ENCODE measurements at places on chromosomes 2 and 18.

GRCh38 chr2:132883430-132883829 lies 213.4 kb upstream of the LYPD1 start:
- DNase-seq, result no peak

DNA sequence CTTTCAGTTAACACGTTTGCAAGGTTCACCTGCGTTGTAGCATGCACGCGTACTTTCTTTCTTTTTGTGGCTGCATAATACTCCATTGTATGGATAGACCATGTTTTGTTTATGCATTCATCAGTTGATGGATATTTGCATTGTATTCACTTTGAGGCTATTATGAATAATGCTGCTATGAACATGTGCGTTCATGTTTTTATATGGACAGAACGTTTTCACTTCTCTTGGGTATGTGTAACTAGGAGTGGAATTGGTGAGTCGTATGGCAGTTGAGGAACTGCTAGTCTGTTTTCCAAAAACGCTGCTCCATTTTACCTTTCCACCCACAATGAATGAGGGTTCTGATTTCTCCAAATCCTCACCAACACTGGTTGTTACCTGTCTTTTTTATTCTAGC lies 244.3 kb downstream of the GLI2 start:
- DNase-seq, result no peak

GRCh38 chr2:65622499-65622898 lies 190.1 kb upstream of the SPRED2 start:
- no peak for DNase-seq

GRCh38 chr2:134233728-134234136 lies 20.1 kb upstream of the MGAT5 start:
- DNase-seq, result no peak

GRCh38 chr2:219545295-219545942 lies 1.6 kb downstream of the TMEM198 start:
- DNase-seq, result no peak

DNA sequence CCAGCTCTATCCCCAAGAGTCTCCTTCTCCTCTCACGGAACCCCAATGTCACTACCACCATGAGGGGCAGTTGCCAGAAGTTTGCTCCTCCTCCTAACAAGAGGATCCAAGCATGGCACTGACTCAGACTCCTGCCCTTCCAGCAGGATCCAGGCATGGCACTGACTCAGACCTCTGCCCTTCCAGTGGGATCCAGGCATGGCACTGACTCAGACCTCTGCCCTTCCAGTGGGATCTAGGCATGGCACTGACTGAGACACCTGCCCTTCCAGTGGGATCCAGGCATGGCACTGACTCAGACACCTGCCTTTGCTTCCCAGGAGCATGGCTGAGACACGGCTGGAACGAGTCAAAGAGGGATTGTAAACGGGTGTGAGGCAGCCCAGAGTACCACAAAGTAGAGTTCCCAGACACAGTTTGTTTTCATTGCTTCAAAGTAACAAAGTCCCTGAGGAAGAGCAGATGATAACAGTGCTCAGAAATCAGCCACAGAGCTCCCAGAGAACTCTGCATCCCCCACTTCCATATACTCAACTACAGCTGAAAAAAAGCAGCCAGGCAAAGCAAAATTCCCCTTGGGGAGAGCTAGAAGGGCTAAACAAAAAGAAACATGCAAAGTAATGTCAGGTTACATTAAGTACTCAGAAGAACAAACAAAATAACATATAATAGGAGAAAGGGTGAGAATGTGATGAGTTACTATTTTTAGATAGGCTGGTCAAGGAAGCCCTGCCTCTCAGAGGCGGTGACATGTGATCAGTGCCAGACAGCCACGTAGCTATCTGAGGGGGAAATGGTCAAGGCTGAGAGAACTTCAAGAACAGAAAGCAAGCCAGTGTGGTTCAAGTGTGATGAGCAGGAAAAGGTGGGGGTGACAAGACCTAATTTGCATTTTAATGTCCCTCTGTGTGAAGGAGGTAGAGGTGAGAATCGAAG lies 3.0 kb downstream of the BUB1 start:
- DNase-seq, result peak; percentile 91

- no peak for DNase-seq
Observed at GRCh38 chr18:25062720-25063119, 289.2 kb downstream of the ZNF521 start.

- DNase-seq, result no peak
Observed at GRCh38 chr2:114024326-114024725, 134.4 kb downstream of the ACTR3 start.

GRCh38 chr2:238942080-238942725 lies 94.3 kb downstream of the TWIST2 start:
- no peak for DNase-seq

GRCh38 chr2:147460155-147460554 lies 384.7 kb upstream of the ACVR2A start:
- no peak for DNase-seq

DNA sequence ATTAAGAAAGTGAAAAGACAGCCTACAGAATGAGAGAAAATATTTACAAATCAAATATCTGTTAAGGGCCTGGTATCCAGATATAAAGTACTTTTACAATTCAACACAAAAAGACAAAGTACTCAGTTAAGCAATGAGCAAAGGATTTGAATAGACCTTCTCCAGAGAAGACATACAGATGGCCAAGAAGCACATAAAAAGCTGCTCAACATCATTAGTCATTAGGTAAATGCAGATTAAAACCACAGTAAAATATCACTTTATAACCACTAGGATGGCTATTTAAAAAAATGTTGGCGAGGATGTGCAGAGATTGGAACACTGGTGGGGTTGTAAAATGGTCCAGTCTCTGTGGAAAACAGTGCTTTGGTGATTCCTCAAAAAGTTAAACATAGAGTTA lies 38.9 kb downstream of the RAB31 start:
- no peak for DNase-seq

DNA sequence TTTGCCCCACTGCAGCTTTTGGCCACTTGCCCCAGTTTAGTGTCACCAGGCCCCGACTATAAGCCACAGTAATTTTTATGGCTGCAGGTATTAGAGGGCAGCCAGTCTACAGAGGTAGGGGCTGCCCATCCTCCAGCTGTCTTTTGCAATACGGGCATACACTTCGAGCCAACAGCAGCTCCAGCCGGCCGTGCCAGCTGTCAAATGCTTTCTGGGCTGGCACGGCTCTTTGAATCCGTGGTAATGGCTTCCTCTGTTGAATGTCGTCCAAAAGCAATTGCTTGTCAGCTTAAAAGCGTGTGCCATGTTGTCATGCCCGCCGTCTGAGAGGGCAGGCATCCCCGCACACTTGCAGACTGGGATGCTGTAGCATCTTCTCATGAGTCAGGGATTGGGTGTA lies 41.3 kb downstream of the BCL2L11 start:
- DNase-seq, result no peak

DNA sequence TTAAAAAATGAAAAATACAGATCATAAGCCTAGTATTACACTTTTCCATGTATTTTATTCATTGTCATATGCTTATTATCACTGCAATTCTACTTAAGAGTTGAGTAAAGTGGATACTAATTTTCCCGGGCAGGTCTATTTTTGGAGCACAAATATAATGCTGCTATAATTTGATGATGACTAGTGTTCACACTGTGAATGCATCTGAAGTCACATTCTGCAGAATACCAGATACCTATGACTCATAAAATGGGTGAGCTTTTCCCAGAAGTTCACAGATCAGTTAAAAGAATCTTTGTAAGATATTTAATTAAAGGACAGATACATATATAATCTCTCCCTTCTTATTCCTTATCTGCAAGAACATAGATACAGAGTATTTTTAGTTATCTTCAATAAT lies 79.8 kb upstream of the MC4R start:
- DNase-seq, result no peak

DNA sequence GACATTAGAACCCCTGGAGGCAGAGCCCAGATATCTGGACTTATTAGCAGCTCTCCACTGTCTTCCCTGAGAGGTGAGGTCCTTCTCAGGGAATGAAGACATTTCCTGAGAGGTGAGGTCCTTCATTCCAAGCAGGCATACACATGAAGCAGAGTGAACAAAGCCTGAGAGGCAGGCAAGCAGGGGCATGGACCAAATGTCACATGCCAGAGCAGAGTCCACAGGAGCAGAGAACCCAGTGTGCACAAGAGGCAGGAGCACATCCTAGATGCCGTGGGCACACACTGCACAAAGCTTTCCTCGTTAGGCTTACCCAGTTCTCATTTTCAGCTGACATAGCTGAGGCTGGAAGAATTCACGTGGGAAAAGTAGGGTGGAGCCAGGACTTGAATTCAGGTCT lies 759.9 kb upstream of the HS6ST1 start:
- no peak for DNase-seq

DNA sequence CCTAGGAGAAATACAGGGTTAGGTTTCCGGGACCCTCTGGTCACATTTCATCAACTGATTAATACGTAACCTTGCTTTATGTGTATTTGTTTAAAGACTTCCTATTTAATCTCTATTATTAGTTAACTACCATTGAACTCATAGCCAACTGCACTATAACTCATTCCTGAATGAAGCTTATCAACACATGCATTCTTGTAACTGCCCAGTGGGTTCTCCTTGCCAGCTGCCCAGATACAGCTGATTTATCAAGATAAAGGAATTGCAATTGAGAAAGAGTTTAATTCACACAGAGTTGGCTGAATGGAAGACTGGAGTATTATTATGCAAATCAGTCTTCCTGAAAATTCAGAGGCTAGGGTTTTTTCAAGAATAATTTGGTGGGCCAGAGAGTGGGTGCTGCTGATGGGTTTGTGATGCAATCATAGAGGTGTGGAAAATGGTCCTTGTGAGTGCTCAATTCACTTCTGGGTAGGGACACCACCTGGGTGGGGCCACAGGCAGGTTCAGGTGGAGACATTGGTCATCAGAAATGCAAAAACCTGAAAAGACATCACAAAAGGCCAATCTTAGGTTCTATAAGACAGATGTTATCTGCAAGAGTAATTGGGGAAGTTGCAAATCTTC lies 21.1 kb upstream of the NOSTRIN start:
- no peak for DNase-seq

GRCh38 chr18:61546590-61546989 lies 213.4 kb downstream of the CDH20 start:
- DNase-seq, result no peak

GRCh38 chr18:79459946-79460480 lies 64.3 kb downstream of the NFATC1 start:
- DNase-seq, result no peak

DNA sequence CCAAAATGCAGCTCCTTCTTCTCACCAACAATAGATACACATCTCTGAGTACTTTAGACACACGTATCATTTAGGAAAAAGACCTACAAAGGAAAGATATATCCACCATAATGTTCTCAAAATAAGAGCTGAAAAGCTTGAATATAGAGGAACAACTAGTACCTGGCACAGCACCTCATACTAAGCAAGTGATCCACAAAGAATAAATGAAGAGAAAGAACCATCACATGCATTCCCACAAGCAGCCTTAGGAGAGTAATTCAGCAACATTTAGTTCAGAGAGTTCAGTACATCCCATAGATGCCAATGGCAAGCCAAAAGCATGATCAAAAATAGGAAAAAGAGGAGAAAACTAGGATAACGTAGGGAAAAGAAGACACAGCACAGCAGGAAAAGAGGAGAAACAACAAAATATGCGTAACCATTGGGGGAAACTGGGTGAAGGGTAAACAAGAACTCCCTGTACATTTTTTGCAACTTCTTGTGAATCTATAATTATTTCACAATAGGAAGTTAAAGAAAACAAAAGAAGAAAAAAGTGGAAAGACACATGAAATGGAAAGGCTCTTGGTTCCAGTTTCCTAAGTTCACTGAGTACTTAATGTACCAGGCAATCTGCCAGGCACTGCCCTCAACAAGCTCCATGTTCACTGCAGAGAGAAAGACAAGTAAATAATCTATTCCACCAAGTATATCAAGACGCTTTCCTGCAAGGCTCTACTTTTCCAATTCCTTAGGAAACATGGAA lies 22.3 kb downstream of the CLASP1 start:
- DNase-seq, result no peak
